ENCODE measurements at places on chromosomes 7 and 10.
A peak's percentile ranks its signal among the peaks of the same experiment; 100 is the strongest.

DNA sequence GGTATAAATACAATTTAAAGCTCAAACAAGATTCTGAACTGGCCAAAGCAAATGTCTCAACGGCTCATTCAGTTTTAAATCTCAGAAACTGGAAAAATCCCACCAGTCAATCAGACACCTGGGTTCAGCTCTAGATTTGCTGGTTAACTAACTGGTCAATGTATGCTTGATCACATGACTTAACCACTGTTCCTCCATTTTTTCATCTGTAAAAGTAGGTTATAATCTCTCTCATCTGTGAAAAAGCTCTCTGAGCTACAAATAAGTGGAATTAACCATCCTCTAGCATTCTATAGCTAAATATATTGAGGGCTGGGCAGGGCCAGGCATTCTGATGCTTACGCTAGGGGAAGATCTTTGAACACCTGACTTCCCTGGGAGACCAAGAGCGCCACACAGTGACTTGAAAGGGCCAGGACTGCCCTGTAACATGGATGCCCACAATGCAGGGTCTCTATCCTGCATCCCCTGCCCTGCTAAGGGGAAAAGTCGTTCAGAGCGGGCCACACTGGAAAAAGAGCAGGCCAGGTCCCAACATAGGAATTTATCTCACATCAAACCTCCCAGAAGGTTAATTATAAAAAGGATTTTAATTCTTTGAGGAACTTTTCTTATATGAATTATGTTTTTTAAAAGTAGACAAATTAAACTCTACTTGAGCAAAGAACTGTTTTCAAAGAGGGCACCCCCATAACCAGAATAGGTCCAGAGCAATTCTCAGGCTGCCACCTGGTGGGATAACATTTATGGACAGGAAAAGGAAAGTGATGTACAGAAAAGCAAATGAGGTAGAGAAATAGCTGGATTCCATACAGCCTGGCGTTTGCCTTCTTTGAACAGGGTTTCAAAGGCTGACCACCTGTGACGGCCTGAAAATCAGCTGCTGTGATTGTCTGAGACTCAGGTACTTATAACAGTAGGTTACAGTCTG lies 1.8 kb downstream of the RP9 start:
- peak; percentile 19 for DNase-seq

GRCh38 chr10:122460891-122461293 lies 461 bp upstream of the HTRA1 start:
- no peak for DNase-seq

- DNase-seq = no peak
Observed at GRCh38 chr7:12683678-12684585, 3.5 kb upstream of the ARL4A start.

DNA sequence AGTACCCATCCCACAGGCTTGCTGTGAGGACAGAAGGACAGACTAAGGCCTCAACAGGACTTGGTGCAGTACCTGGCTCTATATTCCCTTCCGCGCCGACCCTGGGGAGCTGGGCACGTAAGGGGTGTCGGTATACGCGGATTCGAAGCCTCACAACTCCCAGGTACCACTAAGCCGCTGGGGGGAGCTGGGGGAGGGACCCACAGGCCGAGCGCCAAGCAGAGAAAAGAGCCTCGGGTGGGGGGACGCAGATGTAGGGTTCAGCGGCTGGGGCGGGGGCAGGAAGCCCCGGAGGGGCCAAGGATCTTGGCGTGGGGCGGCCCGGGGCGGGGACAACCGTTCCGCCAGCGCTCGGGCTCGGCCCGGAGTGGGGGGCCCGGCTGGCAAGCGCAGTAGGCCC lies 126.4 kb upstream of the ZNF746 start:
- DNase-seq = no peak

DNA sequence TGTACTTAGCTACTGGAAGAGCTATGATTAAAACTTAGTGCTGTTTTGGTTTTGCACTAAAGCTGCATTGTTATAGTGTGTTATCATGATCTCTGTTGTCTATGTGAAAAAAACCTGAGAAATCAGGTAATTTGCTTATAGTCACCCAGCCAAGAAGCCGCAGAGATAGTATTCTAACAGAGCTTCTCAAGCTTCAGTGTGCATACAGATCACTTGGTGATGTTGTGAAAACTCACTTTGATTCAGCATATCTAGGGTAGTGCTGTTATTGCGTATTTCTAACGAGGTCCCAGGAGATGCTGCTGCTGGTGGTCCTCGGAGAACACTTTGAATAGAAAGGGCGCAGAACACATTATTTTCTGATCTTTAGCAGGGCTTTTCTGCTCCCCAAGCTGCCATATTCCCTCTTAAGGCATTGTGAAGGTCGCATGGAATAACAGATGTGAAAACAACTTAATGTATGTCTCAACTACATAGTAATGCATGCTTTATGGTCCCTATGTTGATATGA lies 68.4 kb upstream of the PDCD4 start:
- DNase-seq = no peak

DNA sequence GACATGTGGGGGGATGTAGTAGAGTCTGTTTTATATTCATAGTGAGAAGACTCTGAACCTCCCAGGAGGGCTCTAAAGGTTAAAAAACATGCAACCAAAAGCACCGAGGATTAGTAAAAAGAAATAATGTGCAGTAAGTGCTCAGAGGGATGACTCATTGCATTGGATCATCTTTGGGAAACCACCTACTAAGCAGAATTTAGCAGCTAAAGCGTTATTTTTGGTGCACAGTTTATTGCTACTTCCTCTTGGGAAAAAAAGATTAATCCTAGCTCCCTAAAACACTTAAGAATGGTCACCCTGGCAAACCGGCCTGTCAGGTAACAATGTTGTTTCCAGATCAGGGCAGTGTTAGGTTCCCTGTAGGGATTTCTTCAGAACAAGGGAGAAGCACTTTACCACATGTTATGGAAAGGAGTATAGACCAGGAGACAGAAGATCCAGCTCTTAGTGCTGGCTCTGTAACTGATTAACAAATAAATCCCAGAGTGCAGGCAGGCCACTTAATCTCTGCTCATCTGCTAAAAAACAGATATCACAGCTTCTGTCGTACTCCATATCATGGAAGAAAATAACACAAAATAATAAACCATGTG lies 44.8 kb upstream of the FAM133B start:
- no peak for DNase-seq
